Type B pancreatic cell (in vitro differentiated cells): ENCODE measurements at places on chromosomes 1 and 21. TPM values are rescaled to one million over a fixed set of nuclear protein-coding genes. Genes with fewer than 3 reads are reported as not detected.
A peak's percentile ranks its signal among the peaks of the same experiment; 100 is the strongest.

NES gene
- total RNA-seq: 8.1 and 125 TPM in 2 replicates

BECN2 gene
- not detected in 2 replicates for total RNA-seq

PDPN gene
- 4.8 and 24.2 TPM in 2 replicates for total RNA-seq

CELA3B gene
- not detected in 2 replicates for total RNA-seq

SLC35F3 gene
- total RNA-seq: 1.5 and 2.1 TPM in 2 replicates

KCNC4 gene
- total RNA-seq: 3.4 and 4.8 TPM in 2 replicates

HES3 gene
- not detected in 2 replicates for total RNA-seq

GRCh38 chr1:119080586-119080985 lies 59.9 kb downstream of the WARS2 start:
- H3K27me3 ChIP-seq: no peaks in the 10 kb centered on the region
- DNase-seq: no peak
- H3K36me3 ChIP-seq: no peaks in the 10 kb centered on the region
- peaks cover 9% of the 10 kb centered on the region for H3K4me1 ChIP-seq
- no peak overlapping the region for H3K4me3 ChIP-seq
- H3K27ac ChIP-seq: no peak overlapping the region

DNA sequence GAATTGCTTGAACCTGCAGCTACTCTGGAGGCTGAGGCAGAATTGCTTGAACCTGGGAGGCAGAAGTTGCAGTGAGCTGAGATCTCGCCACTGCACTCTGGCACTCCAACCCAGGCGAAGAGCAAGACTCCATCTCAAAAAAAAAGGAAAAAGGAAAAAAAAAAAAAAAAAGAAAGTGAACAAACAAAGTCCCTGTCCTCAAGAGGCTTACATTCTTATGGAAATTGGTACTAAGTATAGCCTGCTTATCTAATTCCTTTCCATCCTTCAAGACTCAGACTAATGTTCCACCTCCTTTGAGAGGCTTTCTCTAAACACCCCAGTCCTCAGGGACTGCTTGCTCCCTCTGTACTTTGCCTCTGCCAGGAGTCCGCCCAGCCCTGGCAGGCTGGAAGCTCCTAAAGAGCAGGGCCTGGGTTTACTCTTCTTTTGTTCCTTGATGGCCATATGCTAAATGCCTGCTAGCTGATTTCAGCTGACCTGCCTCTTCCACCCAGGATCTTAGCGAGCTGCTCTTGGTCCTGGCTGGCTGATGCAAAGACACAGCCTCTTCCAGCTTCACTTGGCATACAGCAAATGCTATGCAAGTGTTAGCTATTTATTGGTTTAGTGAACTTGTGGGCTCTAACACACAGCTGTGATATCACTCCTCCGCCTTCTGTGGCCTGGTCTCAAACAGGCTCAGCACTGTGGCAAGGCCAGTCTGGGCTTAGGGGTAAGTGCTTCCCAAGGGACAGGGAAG lies 9.8 kb downstream of the SLC9A1 start:
- peak overlapping the region; percentile 86 for H3K27ac ChIP-seq
- H3K4me1 ChIP-seq: peaks cover 58% of the 10 kb centered on the region
- no peak for DNase-seq
- peak overlapping the region; percentile 20 for H3K4me3 ChIP-seq
- H3K27me3 ChIP-seq: no peaks in the 10 kb centered on the region

GRCh38 chr1:225851805-225852204 lies 30.4 kb downstream of the TMEM63A start:
- H3K4me3 ChIP-seq: no peak overlapping the region
- H3K4me1 ChIP-seq: peaks cover 9% of the 10 kb centered on the region
- H3K27me3 ChIP-seq: no peaks in the 10 kb centered on the region

GRCh38 chr1:29607236-29607635 lies 370.9 kb downstream of the PTPRU start:
- H3K36me3 ChIP-seq: no peaks in the 10 kb centered on the region
- no peak overlapping the region for H3K4me3 ChIP-seq
- no peak for DNase-seq
- H3K27me3 ChIP-seq: no peaks in the 10 kb centered on the region
- H3K27ac ChIP-seq: no peak overlapping the region

GRCh38 chr1:244614879-244615278 lies 38.0 kb upstream of the DESI2 start:
- H3K27me3 ChIP-seq: no peaks in the 10 kb centered on the region
- no peak overlapping the region for H3K27ac ChIP-seq
- no peaks in the 10 kb centered on the region for H3K36me3 ChIP-seq
- no peak for DNase-seq
- no peaks in the 10 kb centered on the region for H3K4me1 ChIP-seq

DNA sequence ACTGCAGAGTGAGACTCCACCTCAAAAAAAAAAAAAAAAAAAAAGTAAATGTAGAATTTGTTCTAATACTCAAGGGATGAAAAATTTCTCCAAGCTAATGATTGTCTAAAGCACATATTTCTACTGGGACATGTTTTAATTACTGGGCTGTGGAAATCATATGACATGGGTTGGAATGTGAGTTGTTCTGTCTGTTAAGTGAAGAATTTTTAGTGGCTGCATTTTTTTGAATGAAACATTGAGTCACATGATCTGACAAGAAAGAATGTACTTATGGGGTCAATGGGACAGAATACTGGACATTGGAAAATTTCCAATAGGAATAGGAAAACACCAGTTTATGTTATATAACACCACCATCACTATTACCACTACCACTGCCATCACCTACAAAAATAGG lies 123.8 kb upstream of the IVNS1ABP start:
- no peak for DNase-seq
- H3K27me3 ChIP-seq: no peaks in the 10 kb centered on the region
- H3K4me3 ChIP-seq: no peak overlapping the region
